Left lung (tissue), 14 donors: ENCODE measurements at places on chromosomes 2 and 18.

GRCh38 chr2:233441161-233442027 is 87.1 kb downstream of the DGKD start:
- DNase-seq, result no peak

- no peak for DNase-seq
These were observed 601.1 kb downstream of the ARHGAP15 start for GRCh38 chr2:143730155-143730952.

DNA sequence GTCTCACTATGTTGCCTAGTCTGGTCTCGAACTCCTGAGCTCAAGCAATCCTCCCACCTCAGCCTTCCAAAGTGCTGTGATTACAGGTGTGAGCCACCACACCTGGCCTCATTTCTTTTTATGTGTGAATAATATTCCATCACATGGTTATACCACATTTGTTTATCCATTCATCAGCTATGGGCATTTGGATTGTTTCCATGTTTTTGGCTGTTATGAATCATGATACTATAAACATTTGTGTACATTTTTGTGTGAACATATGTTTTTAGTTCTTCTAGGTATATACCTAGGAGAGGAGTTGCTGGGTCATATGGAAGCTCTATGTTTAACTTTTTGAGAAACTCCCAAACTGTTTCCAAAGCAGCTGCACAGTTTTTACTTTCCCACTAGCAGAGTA is 24.4 kb downstream of the PKP4 start:
- no peak for DNase-seq

DNA sequence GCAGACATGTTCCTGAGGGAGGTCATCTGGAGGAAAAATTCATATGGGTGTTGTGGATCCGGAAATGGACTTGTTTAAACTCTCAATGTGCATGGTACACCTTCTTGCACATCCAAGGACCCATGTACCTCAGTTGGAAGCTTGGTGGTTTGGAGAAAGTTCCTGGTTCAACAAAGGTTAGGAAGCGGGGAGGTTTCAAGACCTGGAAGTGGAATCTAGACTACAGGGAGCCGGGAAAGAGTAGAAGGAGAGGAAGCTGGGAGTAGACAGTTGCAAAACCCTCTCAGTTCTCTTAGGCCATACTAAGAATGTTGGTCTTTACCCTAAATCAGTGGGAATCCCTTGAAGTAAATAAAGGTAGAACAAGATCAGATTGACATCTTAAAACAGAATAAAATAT is 209.8 kb upstream of the SPOPL start:
- DNase-seq, result no peak

DNA sequence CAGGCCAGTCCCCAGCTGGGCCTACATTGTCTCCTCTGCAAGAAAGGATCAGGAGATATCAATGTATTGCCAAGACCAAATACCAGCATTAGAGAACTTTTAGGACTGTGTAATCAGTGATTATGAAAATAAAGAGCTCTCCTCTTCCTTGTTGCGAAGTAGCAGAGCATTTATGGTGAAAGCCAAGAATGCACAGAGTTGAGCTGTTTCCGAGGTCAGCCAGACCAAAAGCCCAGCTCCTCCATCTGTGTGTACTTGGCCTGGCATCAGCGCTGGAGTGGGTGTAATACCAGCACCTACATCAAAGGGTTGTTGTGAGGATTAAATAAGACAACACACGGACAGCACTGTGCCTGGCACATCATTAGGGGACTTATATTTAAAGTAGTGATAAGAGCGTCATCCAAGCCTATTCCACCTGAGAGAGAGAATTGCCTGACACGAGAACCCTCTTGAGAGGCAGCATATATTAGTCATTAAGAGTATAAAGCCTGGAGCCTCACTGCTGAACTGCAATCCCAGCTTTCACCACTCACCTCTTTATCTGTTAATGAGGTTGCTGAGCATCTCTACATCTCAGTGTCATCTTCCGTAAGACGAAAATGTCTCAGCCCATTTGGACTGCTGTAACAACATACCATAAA is 7.4 kb upstream of the SLC16A14 start:
- DNase-seq, result no peak

GRCh38 chr2:85777441-85777861 is 23.7 kb downstream of the ATOH8 start:
- DNase-seq, result no peak

GRCh38 chr2:65710356-65710755 is 278.0 kb upstream of the SPRED2 start:
- no peak for DNase-seq

DNA sequence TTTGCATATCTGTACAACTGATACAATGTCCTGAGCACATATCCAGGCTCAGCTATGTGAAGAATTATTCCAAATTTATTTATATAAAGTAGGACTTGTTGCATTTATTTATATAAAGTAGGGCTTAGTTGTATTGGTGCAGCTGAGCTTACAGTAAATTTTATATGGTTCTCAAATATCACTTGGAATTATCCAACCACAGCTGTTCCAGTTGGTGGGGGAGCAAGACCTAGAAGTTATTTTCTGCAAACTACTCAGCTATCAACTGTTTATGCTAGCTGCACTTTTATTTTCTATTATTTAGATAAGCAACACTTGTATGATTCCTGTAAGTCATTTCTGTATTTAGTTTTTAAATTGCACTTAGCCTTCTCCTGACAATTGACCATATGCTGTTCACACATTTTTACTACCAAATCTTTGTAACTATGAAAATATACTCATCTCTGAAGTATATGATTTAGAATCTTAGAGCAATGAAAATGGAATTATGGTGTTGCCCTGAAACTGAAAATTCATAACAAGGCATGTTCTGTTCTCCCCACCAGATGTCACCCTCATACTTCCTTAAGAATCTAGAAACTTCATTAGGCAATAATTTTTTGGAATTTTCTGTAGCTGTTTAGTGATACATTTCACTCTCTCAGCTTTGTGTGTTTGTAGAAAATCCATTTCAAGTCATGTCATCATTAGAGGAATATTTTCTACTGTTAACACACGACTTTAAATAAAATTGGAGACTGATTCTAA is 157.0 kb upstream of the CBLN2 start:
- no peak for DNase-seq
